ENCODE measurements at places on chromosomes 11 and 22. TPM values are rescaled to one million over a fixed set of nuclear protein-coding genes. Genes with fewer than 3 reads are reported as not detected.

The MMP13 gene
- total RNA-seq: 0.12 TPM

The CHCHD10 gene
- total RNA-seq: 37.1 TPM

The SELENOH gene
- 298 TPM for total RNA-seq

The PAAF1 gene
- total RNA-seq: 6.0 TPM

The OR8D1 gene
- not detected for total RNA-seq

The VPREB1 gene
- not detected for total RNA-seq

The GGTLC3 gene
- total RNA-seq: not detected

The CRELD2 gene
- 54.1 TPM for total RNA-seq

The PHF5A gene
- 82.3 TPM for total RNA-seq

The VWCE gene
- 0.65 TPM for total RNA-seq

The RIC3 gene
- total RNA-seq: 1.6 TPM

The BTBD10 gene
- 54.5 TPM for total RNA-seq

The FOLH1 gene
- not detected for total RNA-seq

The MLC1 gene
- not detected for total RNA-seq
